Airway epithelial cell (primary cell): ENCODE measurements at places on chromosomes 4 and X. TPM values are rescaled to one million over a fixed set of nuclear protein-coding genes. Genes with fewer than 3 reads are reported as not detected.

The PCDH18 gene
- 1.5 and 2.4 TPM in 2 replicates for total RNA-seq

The ZBED1 gene
- total RNA-seq, result 22.4 and 26.0 TPM in 2 replicates

The HCCS gene
- total RNA-seq, result 12.7 and 17.2 TPM in 2 replicates

The SPATA4 gene
- total RNA-seq, result not detected in 2 replicates
